ENCODE measurements at places on chromosomes 7 and 10.
A peak's percentile ranks its signal among the peaks of the same experiment; 100 is the strongest.

GRCh38 chr10:43596546-43596945 is 9.7 kb upstream of the ZNF485 start:
- peaks cover 17% of the 10 kb centered on the region for H3K4me1 ChIP-seq
- H3K27me3 ChIP-seq, result no peaks in the 10 kb centered on the region
- no peak overlapping the region for H3K4me3 ChIP-seq

DNA sequence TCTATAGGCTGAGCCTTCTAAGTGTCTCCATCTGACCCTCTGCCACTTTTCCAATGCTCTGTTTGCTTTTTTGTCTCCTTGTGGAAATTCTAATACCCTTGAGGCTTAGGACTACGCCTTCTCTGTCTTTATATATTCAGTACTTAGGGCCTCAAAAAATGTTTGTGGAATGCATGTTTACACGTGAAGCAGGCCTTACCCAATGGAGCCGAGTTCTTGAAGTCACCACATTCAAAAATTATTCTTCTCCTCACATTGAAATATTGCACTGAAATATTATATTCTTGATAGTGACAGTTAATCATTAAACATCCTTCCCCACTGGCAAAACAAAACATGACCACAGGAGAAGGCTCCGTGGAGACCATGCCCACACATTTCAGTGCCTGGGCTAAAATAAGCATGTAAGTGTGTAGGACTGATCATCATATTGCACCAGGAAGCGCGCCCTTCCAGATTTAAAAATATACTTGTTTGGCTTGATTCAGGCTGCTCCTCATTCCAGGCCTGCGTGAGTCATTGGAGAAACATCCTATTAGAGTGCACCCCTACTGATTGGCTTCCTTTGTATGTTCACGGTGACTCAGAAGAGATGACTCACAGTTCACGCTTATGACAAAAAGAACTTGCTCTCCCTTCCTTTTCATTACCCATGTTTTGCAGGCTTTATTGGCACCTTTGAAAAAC is 307.4 kb upstream of the AOAH start:
- no peaks in the 10 kb centered on the region for H3K27me3 ChIP-seq
- no peak overlapping the region for H3K4me3 ChIP-seq
- H3K36me3 ChIP-seq, result no peaks in the 10 kb centered on the region
- peaks cover 5% of the 10 kb centered on the region for H3K4me1 ChIP-seq

DNA sequence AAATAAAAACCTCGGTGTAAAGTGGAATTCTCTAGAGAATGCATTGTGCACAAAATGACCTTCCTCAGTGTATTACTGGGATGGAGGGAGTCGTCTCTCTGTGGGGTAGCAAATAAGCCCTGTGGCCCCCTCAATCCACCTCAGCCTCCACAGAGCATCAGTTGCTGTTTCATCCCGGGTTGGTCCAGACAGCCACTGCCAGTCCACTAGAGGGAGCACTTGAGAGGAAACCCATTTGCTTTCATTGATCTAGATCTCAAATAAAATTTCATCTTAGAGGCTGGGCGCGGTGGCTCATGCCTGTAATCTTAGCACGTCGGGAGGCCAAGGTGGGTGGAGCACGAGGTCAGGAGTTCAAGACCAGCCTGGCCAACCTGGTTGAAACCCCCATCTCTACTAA is 1128.7 kb downstream of the CNTNAP2 start:
- no peak for DNase-seq
- H3K36me3 ChIP-seq, result no peaks in the 10 kb centered on the region
- no peaks in the 10 kb centered on the region for H3K27me3 ChIP-seq
- no peak overlapping the region for H3K4me3 ChIP-seq

- no peak overlapping the region for H3K27ac ChIP-seq
- no peak overlapping the region for H3K4me3 ChIP-seq
- peaks cover 82% of the 10 kb centered on the region for H3K36me3 ChIP-seq
- H3K4me1 ChIP-seq, result no peaks in the 10 kb centered on the region
- DNase-seq, result no peak
Observed at GRCh38 chr7:6147627-6148026, 116.5 kb downstream of the ANKRD61 start.

GRCh38 chr7:85103357-85103756 is 83.5 kb downstream of the SEMA3D start:
- no peaks in the 10 kb centered on the region for H3K36me3 ChIP-seq
- no peaks in the 10 kb centered on the region for H3K27me3 ChIP-seq
- DNase-seq, result no peak
- peaks cover 6% of the 10 kb centered on the region for H3K4me1 ChIP-seq
- no peak overlapping the region for H3K4me3 ChIP-seq

- no peak for DNase-seq
- no peaks in the 10 kb centered on the region for H3K27me3 ChIP-seq
Observed at GRCh38 chr10:71486484-71487114, 89.9 kb downstream of the CDH23 start.

- no peaks in the 10 kb centered on the region for H3K27me3 ChIP-seq
- DNase-seq, result no peak
- H3K36me3 ChIP-seq, result no peaks in the 10 kb centered on the region
- H3K4me3 ChIP-seq, result no peak overlapping the region
- H3K27ac ChIP-seq, result no peak overlapping the region
- no peaks in the 10 kb centered on the region for H3K4me1 ChIP-seq
Observed at GRCh38 chr10:76086761-76087639, 655.6 kb downstream of the LRMDA start.

GRCh38 chr10:121792198-121792597 is 135.6 kb downstream of the ATE1 start:
- H3K4me1 ChIP-seq, result no peaks in the 10 kb centered on the region
- peaks cover 10% of the 10 kb centered on the region for H3K36me3 ChIP-seq
- no peak for DNase-seq
- no peaks in the 10 kb centered on the region for H3K27me3 ChIP-seq
- H3K27ac ChIP-seq, result no peak overlapping the region

DNA sequence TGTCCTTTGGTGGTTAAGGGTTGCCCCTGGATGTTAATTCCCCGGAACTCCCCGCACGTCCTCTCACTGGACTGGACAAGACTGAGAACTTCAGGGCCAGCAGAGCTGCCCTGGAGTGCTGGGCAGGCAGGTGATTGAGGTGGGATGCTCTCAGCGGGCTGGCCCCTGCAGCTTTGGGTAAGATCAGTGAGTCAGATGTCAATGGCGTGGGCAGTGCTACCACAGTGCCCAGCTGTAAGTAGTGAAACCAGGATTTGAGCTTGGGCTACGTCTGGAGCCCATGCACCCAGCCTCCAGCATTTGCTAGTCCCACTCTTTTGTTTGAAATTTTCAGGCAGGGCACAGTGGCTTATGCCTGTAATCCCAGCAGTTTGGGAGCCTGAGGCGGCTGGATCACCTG is 6.7 kb upstream of the SEPHS1 start:
- no peaks in the 10 kb centered on the region for H3K36me3 ChIP-seq
- peaks cover 9% of the 10 kb centered on the region for H3K4me1 ChIP-seq
- H3K4me3 ChIP-seq, result no peak overlapping the region
- peaks cover 3% of the 10 kb centered on the region for H3K27me3 ChIP-seq
- no peak overlapping the region for H3K27ac ChIP-seq

GRCh38 chr10:62719061-62719460 is 85.5 kb upstream of the ADO start:
- H3K36me3 ChIP-seq, result no peaks in the 10 kb centered on the region
- no peak for DNase-seq
- H3K27me3 ChIP-seq, result peaks cover 5% of the 10 kb centered on the region
- H3K4me1 ChIP-seq, result no peaks in the 10 kb centered on the region

DNA sequence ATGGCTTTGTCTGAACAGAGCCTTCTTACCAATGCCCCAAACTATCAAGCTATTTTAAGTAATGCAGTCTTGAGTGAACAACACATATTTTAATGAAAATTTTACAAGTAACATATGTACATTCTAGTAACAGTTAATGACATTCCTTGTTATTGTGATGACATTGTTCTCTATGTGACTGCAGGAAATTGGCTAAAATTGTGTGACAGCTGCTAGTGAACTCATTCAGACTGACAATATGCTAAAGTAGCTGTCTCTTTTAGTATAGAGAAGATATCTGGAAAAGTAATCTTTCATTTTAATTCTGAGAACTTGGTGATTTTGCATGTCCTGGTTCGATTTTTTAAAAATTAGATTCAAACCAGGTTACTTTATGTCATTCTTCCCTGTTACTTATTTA is 259.8 kb upstream of the MAGI2 start:
- H3K36me3 ChIP-seq, result no peaks in the 10 kb centered on the region
- H3K27ac ChIP-seq, result no peak overlapping the region
- no peak for DNase-seq
- H3K4me1 ChIP-seq, result no peaks in the 10 kb centered on the region
- H3K4me3 ChIP-seq, result no peak overlapping the region
- H3K27me3 ChIP-seq, result no peaks in the 10 kb centered on the region

GRCh38 chr7:139095194-139095659 is 14.3 kb downstream of the ZC3HAV1 start:
- DNase-seq, result peak; percentile 48
- no peaks in the 10 kb centered on the region for H3K27me3 ChIP-seq
- peak overlapping the region; percentile 59 for H3K27ac ChIP-seq
- H3K4me1 ChIP-seq, result peaks cover 14% of the 10 kb centered on the region
- H3K4me3 ChIP-seq, result no peak overlapping the region

GRCh38 chr10:125462845-125463244 is 220.1 kb downstream of the TEX36 start:
- no peak for DNase-seq
- no peaks in the 10 kb centered on the region for H3K4me1 ChIP-seq
- no peaks in the 10 kb centered on the region for H3K36me3 ChIP-seq
- no peaks in the 10 kb centered on the region for H3K27me3 ChIP-seq

GRCh38 chr10:116688241-116688711 is 54.1 kb downstream of the HSPA12A start:
- DNase-seq, result no peak
- H3K36me3 ChIP-seq, result no peaks in the 10 kb centered on the region
- no peak overlapping the region for H3K27ac ChIP-seq
- no peak overlapping the region for H3K4me3 ChIP-seq

Data from CD14-positive monocyte (primary cell).